ENCODE measurements at places on chromosomes 16 and 17.

DNA sequence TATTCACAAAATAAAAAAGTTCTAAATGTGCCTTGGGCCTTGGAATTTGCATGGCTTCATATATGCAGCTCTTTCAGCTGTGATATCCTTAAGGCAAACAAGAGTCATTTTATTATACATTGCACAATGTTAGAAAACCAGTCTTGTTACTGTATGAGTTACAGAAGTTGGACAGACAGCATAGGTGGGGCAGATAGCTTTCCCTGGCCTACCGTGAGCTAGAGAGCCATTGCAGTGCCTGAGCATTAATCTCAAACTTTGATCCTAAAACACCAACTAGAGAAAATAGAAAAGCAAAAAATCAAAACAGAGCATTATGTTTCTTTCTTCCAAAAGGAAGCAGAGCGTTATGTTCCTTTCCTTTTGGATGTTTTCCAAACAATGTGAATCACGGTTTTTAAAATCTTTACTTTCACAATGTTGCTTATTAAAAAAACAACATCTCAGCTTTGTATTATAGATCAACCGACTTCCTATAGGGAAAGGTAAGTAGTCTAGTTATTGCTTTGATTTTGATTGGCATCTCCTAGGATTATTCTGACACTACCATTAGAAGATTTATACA lies 32.2 kb downstream of the ARHGAP44 start:
- no peak for DNase-seq
- no peak overlapping the region for H3K4me3 ChIP-seq
- no peaks in the 10 kb centered on the region for H3K27me3 ChIP-seq
- H3K36me3 ChIP-seq = no peaks in the 10 kb centered on the region
- H3K27ac ChIP-seq = no peak overlapping the region

DNA sequence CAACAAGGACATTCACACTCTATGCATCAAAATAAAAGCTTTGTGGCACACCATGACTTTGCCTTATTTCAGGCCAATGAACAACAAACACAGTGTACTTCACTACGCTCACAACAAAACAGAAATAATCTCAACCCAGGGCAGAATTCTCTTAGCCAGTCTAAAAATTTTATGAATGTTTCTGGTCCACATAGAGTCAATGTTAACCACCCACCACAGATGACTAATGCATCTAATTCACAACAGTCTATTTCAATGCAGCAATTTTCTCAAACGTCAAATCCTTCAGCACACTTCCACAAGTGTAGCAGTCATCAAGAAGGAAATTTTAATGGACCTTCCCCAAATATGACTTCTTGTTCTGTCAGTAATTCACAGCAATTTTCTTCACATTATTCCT lies 101.7 kb downstream of the CHD9 start:
- no peak overlapping the region for H3K4me3 ChIP-seq
- no peak overlapping the region for H3K27ac ChIP-seq
- H3K36me3 ChIP-seq = peaks cover 4% of the 10 kb centered on the region
- peaks cover 30% of the 10 kb centered on the region for H3K4me1 ChIP-seq
- no peak for DNase-seq

DNA sequence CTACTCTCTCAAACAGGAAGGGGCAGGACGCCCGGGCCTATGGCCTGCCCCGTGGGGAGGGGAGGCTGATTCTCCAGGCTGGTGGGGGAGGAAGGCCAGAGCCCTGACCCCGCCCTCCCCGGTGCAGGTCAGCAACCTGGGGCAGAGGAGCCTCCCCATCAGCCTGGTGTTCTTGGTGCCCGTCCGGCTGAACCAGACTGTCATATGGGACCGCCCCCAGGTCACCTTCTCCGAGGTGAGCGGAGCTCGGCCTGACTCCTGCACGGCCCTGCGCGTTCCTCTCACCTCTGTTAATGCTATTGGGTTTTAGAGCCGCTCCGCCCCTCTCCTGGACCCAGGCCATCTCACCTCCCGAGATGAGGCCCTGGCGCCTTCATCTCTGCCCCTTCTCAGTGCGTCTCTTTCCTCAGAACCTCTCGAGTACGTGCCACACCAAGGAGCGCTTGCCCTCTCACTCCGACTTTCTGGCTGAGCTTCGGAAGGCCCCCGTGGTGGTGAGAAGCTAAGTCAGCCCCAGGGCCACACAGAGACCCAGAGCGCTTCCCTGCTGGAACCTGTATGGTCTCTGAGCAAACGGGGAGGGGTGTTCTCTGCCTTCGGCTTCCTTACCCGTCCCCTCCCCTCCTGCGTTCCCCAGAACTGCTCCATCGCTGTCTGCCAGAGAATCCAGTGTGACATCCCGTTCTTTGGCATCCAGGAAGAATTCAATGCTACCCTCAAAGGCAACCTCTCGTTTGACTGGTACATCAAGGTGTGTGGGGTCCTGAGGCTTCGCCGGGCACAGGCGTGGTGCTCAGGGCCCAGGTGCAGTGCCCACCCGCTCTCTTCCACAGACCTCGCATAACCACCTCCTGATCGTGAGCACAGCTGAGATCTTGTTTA lies 25.1 kb upstream of the ITGAX start:
- H3K27ac ChIP-seq = no peak overlapping the region
- H3K4me3 ChIP-seq = no peak overlapping the region
- peaks cover 20% of the 10 kb centered on the region for H3K4me1 ChIP-seq
- peaks cover 67% of the 10 kb centered on the region for H3K27me3 ChIP-seq
- no peak for DNase-seq

- no peak overlapping the region for H3K4me3 ChIP-seq
- no peak overlapping the region for H3K27ac ChIP-seq
- DNase-seq = no peak
- H3K36me3 ChIP-seq = no peaks in the 10 kb centered on the region
Measured at GRCh38 chr17:50775926-50776325, 8.6 kb upstream of the ANKRD40CL start.

Measured in esophagus squamous epithelium (tissue), 5 donors.